Calu3 (cell line): ENCODE measurements at places on chromosomes 7 and 10.

DNA sequence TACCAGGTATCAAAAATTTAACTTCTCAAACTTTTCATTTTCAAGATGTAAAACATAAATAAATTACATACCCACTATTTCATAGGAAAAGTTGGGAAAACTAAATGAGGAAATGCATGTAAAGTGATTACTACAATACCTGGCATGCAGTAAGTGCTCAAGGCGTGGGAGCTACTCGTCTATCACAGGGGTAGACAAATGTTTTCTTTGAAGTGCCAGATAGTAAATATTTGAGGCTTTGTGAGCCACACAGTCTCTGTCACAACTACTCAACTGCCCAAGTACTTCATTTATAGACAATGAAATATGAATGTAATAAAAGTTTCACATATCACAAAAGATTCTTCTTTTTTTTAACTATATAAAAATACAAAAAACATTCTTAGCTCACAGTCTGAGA lies 96.4 kb upstream of the PCGF5 start:
- H3K4me3 ChIP-seq = no peak overlapping the region
- no peaks in the 10 kb centered on the region for H3K4me1 ChIP-seq
- no peaks in the 10 kb centered on the region for H3K36me3 ChIP-seq
- no peak for DNase-seq

DNA sequence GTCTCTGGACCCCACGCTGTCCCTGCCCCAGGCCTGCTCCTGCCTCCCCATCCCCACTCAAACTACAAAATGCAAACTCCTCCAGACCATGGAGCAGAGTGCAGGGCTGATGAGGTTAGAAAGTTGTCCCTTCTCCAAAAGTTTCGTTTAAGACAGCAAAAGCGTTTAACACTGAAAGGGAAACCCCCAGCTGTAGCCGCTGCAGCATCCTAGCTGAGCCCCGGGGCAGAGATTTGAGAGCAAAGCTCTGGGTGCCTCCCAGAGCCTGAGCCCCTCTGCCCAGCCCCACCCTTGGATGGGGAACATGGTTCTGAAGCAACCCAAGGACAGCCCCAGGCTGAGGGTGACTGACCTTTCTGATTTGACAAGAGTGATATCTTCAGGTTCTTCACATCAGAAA lies 52.8 kb upstream of the ENO4 start:
- H3K4me1 ChIP-seq = no peaks in the 10 kb centered on the region
- H3K27me3 ChIP-seq = peaks cover 44% of the 10 kb centered on the region
- no peak overlapping the region for H3K27ac ChIP-seq
- DNase-seq = no peak

GRCh38 chr7:136400877-136401276 lies 423.7 kb upstream of the MTPN start:
- no peak for DNase-seq
- peaks cover 6% of the 10 kb centered on the region for H3K4me1 ChIP-seq
- no peaks in the 10 kb centered on the region for H3K36me3 ChIP-seq
- no peaks in the 10 kb centered on the region for H3K27me3 ChIP-seq
- no peak overlapping the region for H3K4me3 ChIP-seq

DNA sequence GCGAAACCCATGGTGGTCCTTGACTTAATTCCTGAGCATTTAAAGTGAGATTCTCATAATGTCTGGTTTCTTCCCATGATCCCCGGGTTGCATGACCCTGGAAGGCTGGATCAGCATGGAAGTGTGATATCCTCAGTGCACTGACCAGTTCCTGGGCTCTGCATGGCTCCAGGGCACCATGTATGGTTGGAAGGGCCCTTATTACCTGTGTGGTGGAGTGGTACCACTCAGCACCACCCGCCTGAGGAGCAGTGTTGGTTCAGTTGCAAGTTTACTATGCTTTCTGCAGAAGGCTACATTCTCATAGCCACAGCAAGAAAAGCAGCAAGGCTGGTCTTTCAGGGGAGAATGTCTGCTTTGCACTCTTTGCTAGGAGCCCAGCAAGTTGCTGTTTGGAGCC lies 325.7 kb upstream of the MKI67 start:
- no peaks in the 10 kb centered on the region for H3K36me3 ChIP-seq
- DNase-seq = no peak
- no peaks in the 10 kb centered on the region for H3K4me1 ChIP-seq
- H3K27me3 ChIP-seq = no peaks in the 10 kb centered on the region
- no peak overlapping the region for H3K4me3 ChIP-seq

DNA sequence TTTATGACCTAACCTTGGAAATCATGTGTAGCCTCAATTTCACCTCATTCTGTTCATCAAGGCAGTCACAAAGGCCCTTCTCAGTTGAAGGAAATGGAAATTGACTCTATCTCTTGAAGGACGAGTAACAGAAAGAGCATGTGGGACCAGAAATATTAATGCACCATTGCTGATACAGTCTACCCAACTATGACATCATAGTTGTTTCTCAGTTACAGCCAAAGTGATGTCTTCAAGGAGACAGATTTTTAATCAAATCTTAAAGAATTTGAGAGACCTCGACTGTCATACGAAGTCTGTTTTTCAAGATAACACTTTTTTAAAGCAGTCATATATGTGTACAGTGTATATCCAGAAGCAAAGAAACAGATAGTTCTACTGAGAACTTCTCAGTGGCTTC lies 335.7 kb upstream of the PHF14 start:
- no peak for DNase-seq
- H3K4me3 ChIP-seq = no peak overlapping the region
- H3K27ac ChIP-seq = no peak overlapping the region
- H3K4me1 ChIP-seq = no peaks in the 10 kb centered on the region
- H3K27me3 ChIP-seq = no peaks in the 10 kb centered on the region

- no peak for DNase-seq
- H3K4me3 ChIP-seq = no peak overlapping the region
- H3K36me3 ChIP-seq = no peaks in the 10 kb centered on the region
- no peaks in the 10 kb centered on the region for H3K4me1 ChIP-seq
Observed at GRCh38 chr10:130491011-130491692, 355.0 kb downstream of the GLRX3 start.

GRCh38 chr10:106925191-106925590 lies 239.3 kb downstream of the SORCS1 start:
- no peak for DNase-seq
- no peak overlapping the region for H3K27ac ChIP-seq
- no peak overlapping the region for H3K4me3 ChIP-seq

- no peak overlapping the region for H3K4me3 ChIP-seq
- H3K27ac ChIP-seq = no peak overlapping the region
- no peaks in the 10 kb centered on the region for H3K4me1 ChIP-seq
- no peaks in the 10 kb centered on the region for H3K36me3 ChIP-seq
Observed at GRCh38 chr7:23938937-23939552, 229.0 kb downstream of the STK31 start.

GRCh38 chr7:92460109-92460508 lies 12.8 kb downstream of the GATAD1 start:
- H3K36me3 ChIP-seq = peaks cover 5% of the 10 kb centered on the region
- H3K4me3 ChIP-seq = no peak overlapping the region
- no peaks in the 10 kb centered on the region for H3K4me1 ChIP-seq
- no peaks in the 10 kb centered on the region for H3K27me3 ChIP-seq
- no peak for DNase-seq
- no peak overlapping the region for H3K27ac ChIP-seq

GRCh38 chr7:95859429-95859828 lies 87.1 kb downstream of the DYNC1I1 start:
- H3K36me3 ChIP-seq = no peaks in the 10 kb centered on the region
- no peak for DNase-seq
- H3K27me3 ChIP-seq = no peaks in the 10 kb centered on the region
- no peak overlapping the region for H3K27ac ChIP-seq
- no peak overlapping the region for H3K4me3 ChIP-seq
- no peaks in the 10 kb centered on the region for H3K4me1 ChIP-seq

- H3K36me3 ChIP-seq = peaks cover 22% of the 10 kb centered on the region
- H3K4me1 ChIP-seq = no peaks in the 10 kb centered on the region
- no peaks in the 10 kb centered on the region for H3K27me3 ChIP-seq
- no peak for DNase-seq
- no peak overlapping the region for H3K4me3 ChIP-seq
- H3K27ac ChIP-seq = no peak overlapping the region
Observed at GRCh38 chr7:2922348-2922691, 78.2 kb upstream of the GNA12 start.

DNA sequence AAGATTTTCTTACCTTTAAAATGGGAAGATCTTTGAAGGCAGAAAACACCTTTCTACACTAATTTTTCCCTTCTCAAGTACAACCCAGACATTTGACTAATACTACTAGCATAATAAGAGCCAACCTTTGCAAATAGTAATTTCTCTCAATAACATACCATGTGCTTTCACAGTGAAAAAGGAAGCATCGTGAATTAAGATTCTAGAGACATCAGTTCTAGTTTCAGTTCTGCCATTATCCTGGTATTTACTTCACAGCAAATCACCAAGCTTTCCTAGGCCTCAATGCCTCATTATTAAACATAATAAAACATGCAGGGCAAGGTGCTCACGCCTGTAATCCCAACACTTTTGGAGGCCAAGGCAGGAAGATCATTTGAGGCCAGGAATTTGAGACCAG lies 24.9 kb downstream of the GSAP start:
- H3K27me3 ChIP-seq = no peaks in the 10 kb centered on the region
- no peak for DNase-seq

GRCh38 chr7:139651308-139651707 lies 126.5 kb downstream of the HIPK2 start:
- no peaks in the 10 kb centered on the region for H3K27me3 ChIP-seq
- no peak for DNase-seq
- no peak overlapping the region for H3K4me3 ChIP-seq
- no peak overlapping the region for H3K27ac ChIP-seq

DNA sequence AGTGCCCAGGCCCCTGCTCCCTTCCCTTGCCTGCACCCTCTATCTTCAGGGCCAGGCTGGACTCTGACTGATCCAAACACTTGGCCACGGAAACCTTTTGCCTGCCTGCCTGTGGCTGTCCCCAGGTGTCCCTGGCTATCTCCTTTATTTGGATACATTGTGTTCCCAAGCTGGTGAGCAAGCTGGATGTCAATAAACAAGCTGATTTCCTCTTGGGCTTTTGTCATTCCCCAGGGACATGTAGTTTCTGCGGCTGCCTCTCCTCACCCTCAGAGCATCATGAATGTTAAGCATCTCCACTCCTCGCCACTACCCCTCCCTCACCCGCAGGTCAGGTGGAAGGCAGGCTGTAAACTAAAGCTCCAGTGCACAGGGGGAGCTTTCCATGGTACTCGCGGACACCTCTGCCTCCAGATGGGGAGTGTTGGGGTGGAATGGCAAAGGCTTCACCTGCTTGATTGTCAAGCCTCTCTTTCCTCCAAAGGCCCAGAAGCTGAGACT lies 6.9 kb downstream of the GHRHR start:
- peaks cover 39% of the 10 kb centered on the region for H3K27me3 ChIP-seq
- H3K4me3 ChIP-seq = no peak overlapping the region
- DNase-seq = no peak
- H3K27ac ChIP-seq = no peak overlapping the region
- H3K4me1 ChIP-seq = peaks cover 39% of the 10 kb centered on the region

DNA sequence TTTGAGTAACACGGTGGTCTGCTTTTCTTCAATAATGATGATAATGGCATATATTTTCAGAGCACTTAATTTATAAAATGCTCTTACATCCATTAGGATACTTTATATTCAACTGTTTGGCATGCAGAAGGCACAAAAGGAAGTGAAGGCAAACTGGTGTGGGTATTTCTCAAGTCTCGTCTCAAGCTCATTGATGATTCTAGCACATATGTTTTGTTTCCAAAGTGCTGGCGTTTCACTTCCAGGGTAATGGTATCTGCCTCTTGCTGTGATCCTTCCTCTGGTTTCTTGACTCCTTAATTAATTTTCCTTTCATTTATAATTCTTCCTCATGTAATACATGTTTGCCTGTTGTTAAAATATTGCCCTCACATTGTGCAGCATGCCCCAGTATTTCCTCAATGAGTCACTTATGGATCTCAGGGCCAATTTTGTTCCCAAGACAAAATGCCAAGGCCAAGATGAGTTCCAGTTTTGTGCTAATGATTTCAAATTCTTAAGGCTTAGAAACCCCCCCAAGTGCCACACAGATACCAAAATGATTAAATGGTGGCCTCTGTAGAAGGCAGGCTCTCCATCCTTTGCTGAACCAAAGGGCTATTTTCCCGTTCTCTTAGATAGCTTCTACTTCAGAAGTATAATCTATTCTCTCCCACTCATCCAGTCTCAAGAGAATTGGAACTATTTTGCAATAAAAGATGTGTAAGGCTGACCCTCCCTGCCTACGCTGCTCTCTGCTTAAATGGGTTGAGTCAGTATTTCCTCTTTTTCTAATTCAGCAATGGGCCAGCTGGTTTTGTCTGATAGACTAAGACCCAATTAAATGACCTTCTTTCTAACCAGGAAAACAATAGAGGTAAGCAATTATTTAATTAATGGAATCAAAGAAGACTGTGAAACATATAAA lies 171.2 kb downstream of the ZNF365 start:
- no peak overlapping the region for H3K27ac ChIP-seq
- no peaks in the 10 kb centered on the region for H3K36me3 ChIP-seq
- DNase-seq = no peak

GRCh38 chr10:100122780-100123179 lies 41.1 kb upstream of the CPN1 start:
- H3K27me3 ChIP-seq = peaks cover 47% of the 10 kb centered on the region
- H3K27ac ChIP-seq = no peak overlapping the region
- H3K4me3 ChIP-seq = no peak overlapping the region
- no peaks in the 10 kb centered on the region for H3K4me1 ChIP-seq
- H3K36me3 ChIP-seq = no peaks in the 10 kb centered on the region

- no peaks in the 10 kb centered on the region for H3K27me3 ChIP-seq
- H3K4me3 ChIP-seq = no peak overlapping the region
- DNase-seq = no peak
Observed at GRCh38 chr7:106419455-106420182, 134.8 kb upstream of the NAMPT start.

DNA sequence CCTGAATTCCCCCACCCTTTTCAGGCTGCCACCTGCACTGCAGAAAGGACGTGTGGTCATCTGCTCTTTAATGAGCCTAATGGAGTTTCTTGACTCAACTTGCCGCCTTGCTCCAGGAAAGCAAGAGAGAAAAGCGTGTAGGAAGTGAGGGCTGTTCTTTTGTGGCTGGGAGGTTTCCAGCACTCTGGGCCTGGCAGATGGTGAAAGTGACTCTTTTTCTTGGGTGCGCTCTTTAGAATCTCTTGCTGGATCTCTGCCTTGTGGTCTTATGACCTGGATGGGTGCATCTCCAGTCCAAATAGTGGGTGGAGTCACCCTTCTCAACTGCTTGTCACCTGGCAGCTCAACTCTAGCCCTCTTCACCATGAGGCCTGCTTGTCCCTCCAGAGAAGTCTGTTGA lies 244.0 kb downstream of the SORCS1 start:
- no peak overlapping the region for H3K4me3 ChIP-seq
- H3K27me3 ChIP-seq = no peaks in the 10 kb centered on the region
- H3K36me3 ChIP-seq = no peaks in the 10 kb centered on the region
- no peaks in the 10 kb centered on the region for H3K4me1 ChIP-seq

DNA sequence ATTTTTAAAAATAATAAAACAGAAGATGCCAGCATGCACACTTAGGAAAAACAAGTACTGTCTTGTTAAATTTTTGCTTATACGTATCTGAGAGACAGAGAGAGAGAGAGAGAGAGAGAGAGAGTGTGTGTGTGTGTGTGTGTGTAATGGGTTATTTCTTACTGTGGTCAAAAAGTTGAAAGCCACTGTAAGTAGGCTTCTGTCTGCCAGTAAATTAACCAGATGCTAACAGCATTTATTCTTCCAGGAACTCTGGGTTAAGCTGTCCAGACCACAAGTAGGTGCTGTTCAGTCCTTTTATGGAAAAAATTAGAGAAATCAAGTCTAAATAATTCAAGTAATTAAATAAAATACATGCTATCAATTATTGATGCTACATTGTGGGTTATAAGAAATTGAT lies 39.7 kb downstream of the RNF32 start:
- H3K27me3 ChIP-seq = no peaks in the 10 kb centered on the region
- no peak overlapping the region for H3K27ac ChIP-seq
- H3K4me3 ChIP-seq = no peak overlapping the region
- DNase-seq = no peak
- peaks cover 4% of the 10 kb centered on the region for H3K36me3 ChIP-seq
